ENCODE measurements at places on chromosomes 7 and 10. TPM values are rescaled to one million over a fixed set of nuclear protein-coding genes. Genes with fewer than 3 reads are reported as not detected.

The SAP25 gene
- 0.84 TPM for total RNA-seq

The SLC29A4 gene
- total RNA-seq = 4.0 TPM

DNA sequence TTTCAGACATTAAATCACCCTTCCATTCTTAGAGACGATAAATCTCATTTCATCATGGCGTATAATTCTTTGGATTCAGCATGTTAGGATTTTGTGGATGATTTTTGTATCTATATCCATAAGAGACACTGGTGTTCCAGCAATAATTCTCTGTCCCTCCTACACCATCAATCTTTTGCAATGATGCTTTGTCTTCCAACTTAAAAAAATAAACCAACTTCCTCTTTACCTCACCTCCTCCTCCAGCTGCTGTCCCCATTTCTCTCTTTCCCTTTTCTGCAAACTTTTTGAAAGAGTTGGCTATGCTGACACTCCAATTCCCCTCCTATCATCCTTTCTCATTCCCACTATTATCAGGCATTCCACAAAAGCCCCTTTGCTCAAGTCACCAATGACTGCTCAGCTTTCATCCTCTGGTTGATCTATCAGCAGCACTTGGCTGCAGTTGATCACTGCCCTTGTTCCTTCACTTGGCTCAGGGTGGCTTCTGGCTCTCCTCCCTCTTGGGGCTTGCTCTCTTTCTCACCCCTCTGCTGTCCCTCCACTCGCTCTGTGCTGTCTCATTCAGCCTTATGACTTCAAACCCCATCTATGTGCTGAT is 130.0 kb downstream of the ARHGAP22 start:
- DNase-seq = no peak

DNA sequence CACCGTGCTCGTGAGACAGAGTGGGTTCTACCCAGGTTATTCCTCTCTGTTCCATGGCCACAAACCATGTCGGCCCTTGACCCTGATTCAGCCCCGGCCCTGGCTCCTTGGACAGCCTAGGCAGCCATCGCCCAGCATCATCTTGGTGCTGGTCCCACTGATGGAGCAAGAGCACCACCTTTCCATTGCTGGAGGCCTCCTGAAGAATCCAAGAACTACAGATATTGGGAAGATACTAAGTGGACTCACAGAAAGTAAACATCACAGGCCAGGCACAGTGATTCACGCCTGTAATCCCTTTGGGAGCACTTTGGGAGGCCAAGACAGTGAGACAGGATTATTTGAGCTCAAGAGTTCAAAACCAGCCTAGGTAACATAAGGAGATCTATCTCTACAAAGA is 125.1 kb downstream of the NT5C2 start:
- DNase-seq = no peak

GRCh38 chr10:104732222-104732621 is 91.1 kb downstream of the SORCS3 start:
- no peak for DNase-seq

GRCh38 chr7:20745702-20746101 is 41.0 kb downstream of the SP8 start:
- DNase-seq = no peak

DNA sequence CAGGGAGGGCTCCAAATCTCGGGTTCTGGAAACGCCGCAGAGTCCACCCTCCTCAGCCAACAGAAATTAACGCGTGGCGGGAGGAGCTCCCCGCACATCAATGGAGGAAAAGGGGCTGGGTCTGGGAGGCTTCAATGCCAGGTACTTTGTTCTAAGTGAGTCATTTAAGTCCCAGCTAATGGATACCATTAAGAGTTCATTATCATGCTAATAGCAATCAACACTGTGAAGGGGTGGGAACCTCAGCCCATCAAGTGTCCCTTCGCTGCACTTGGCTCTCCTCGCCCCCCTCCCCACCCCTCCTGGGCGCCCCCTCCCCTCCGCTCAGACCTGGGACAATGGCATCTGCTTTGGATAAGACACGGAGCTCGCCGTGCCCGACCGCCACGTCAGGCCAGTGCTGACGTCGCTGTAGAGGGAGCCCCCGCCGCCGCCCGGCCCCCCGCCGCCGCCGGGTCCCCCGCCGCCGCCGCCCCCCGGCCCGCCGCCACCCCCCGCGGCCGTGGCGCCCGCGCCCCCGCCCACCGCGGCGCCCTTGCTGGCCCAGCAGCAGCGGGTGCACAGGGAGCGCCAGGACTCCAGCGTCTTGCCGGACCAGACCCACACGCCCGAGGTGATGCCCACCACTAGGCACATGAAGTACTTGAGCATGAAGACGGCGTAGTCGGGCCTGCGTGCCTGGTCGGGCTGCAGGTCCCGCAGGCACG is 2.9 kb downstream of the FZD8 start:
- DNase-seq = no peak

DNA sequence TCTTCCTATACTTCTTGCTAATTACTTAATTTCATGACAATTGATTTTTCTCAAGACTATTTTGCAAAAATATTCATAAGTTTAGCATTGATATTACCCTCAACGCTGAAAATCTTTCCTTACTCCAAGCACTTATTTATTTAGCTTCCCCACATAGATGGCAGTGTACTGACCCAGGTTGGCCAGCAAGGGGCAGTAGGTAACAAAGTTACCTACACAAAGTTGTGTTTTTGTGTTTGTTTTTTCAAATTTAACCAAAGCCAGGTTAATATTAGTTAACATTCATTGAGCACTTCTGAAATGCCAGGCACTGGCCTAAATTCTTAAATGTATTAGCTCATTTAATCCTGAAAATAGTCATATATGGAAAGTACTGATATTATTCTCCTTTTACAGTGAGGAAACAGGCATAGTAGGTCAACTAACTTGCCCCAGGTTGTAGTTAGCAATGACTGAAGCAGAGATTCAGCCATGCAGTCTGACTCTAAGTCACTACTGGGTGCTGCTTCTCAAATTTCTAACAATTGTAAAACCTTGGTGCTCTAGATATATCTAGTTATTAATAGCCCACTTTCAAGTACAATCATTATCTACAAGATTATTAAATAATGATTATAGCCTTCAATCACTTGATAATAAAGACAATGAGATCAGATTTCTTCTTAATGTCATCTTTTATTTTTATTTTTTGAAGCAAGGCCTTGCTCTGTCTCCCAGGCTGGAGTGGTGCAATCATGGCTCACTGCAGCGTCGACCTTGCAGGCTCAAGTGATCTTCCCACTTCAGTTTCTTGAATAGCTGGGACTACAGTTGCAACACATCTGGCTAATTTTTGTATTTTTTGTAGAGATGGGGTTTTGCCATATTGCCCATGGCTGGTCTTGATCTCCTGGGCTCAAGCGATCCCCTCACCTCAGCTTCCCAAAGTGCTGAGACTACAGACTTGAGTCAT is 5.8 kb upstream of the GGCT start:
- no peak for DNase-seq

The GIMAP6 gene
- 33.5 TPM for total RNA-seq
